ENCODE measurements at places on chromosomes 5 and 9.

- no peak for DNase-seq
Observed at GRCh38 chr5:120314191-120314590, 149.9 kb upstream of the PRR16 start.

GRCh38 chr5:59592101-59592500 lies 301.4 kb downstream of the PDE4D start:
- DNase-seq: no peak

GRCh38 chr9:93107825-93108161 lies 11.8 kb downstream of the CARD19 start:
- DNase-seq: no peak

- DNase-seq: no peak
Observed at GRCh38 chr9:93422977-93423616, 28.4 kb upstream of the FAM120A start.

DNA sequence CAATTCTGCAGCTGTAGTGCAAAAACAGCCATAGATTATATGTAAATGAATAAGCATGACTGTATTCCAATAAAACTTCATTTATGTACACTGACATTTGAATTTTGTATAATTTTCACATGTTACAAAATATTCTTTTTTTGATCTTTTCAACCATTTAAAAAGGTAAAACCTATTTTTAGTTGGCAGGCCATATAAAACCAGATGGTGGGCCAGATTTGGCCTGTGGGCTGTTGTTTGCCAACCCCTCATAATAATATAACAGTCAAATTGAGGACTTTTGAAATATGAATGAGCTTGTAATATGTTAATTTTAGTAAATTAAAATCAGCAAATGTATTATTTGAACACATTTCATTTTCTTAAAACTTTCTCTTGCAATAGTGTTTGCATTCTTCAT lies 913.4 kb downstream of the TLE1 start:
- DNase-seq: no peak

- no peak for DNase-seq
Observed at GRCh38 chr5:9062873-9063272, 483.0 kb downstream of the SEMA5A start.

DNA sequence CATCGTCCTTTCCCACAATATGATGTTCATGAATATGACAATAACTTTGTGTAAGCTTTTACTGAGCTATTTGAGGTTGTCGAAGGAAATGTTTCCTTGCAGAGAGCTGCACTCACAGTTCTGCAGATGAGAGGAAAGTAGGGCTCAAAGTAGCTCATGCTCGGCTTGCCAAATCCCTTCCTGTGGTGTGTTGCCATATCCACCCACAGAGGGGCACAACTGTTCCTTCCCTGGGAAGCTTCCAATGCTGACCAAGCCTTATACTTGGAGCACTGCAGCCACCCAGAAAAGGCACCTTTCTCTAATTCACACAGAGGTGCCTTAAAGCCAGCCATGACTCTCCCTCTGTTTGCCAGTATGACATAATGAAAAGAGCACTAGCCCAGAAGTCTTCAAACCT lies 390.3 kb downstream of the CAAP1 start:
- DNase-seq: no peak

DNA sequence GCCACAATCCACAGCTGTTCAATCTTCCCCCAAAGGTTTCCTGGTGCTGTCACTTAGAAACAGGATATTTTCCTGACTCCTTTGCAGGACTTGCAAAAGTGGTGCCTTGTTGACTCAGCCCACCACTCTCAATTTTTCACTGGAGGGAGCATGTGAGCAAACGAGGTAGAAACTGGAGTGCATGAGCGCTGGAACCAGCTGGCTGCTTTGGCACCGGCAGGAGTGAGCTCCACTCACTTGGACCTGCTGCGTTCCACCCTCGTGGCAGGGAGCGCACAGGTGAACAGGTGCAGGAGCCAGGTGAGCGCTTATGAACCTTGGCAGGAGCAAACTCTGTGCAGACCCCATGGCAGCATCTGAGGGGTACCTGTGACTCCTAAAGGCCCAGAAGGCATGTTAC lies 364.1 kb upstream of the RORB start:
- DNase-seq: no peak

DNA sequence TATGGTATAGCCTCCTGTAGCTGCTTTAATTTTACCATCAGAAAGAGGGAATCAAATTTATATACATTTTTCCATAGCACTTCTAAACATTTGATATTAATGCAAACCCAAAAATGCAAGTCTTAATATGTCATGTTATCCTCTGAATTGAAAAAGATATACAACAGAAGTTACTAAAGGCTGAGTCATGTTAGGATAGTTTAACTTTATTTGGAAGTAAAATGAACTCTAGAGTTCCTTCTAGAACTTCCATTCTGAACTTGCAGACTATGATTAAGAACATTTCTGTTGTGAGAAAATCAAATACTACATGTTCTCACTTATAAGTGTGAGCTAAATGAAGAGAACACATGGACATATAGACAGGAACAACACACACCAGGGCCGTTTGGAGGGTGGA lies 317.3 kb upstream of the PRR16 start:
- no peak for DNase-seq

DNA sequence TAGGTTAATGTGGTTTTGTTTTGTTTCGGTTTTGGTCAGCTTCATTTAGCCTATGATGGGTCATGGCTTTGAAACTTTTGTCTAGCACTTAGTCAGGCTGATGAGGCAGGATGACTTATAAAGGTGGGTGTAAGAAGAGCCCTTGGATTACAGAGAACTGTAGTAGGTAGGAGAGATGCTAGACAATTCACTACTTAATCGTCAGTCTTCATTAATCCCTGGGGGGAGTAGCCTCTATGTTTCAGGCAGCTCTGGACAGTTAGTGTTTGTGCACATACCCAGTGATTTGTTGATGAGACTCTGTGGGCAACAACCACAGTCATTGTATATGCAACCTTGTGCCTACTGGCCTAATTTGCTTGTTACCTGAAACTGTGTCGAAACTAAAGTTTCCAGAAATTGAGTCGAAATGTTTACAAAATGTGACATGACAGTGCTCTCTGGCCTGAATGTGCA lies 113.3 kb downstream of the MTREX start:
- DNase-seq: no peak

- DNase-seq: no peak
Observed at GRCh38 chr9:89236955-89237573, 58.4 kb upstream of the SHC3 start.

DNA sequence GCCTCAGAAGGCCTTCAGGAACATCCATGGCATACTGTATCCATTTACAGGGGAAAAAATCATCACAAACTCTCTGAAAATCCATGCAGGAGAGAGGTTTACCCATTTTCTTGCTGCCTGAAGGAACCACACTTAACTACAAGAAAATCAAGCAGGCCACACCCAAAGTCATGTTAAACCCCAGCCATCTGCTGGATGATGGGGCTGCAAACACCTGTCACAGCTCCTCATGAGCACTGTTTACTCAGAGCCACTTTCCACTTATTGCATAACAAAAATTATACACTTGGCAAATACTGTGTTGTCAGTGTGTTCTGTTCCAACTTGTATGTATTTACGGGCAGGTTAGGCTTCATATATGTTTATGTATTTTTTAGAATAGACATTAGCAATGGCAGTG lies 35.8 kb downstream of the PPIC start:
- DNase-seq: no peak

DNA sequence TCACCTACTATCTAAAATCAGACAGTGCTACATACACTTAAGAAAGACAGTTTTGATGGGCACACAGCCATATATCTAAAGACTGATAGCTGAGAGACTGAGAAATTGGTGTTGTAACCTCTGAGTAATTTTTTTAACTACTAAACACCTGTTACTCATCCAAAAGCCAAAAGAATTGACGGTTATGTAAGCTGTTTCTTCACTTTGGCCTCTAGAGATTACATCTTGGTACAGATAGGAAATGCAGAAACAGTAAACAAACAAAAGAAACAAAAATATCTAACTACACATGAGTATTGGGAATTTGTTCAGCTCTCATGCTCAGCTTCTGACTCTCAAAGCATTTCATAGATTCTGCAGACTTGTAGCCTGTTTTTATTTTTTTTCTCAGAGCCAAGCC lies 152.1 kb upstream of the GAS1 start:
- DNase-seq: no peak

GRCh38 chr9:5651246-5651645 lies 22.3 kb downstream of the RIC1 start:
- no peak for DNase-seq

- no peak for DNase-seq
Observed at GRCh38 chr5:112998296-112998695, 21.7 kb downstream of the DCP2 start.

GRCh38 chr9:127654619-127655018 lies 42.5 kb downstream of the STXBP1 start:
- DNase-seq: no peak

GRCh38 chr5:159601216-159601615 lies 270.9 kb upstream of the IL12B start:
- no peak for DNase-seq

DNA sequence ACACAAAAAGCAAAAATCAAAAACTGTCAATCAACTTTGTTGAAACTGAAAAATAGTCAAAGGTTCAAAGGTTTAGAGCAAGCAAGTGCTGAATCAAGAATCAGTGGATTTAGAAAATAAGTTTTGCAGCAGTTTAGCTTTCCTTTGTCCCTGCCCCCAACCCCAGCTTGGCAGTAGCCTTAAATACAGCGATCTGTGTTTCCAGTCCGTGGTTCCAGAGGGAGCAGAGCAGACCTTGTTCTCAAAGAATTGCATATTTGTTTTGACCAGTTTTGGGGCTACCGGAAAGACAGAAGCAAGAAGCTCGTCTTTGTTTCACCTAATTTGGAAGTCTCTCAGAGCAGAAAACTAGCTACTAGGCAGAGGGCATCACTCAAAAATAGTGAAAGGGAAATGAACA lies 57.2 kb upstream of the PRDM9 start:
- DNase-seq: no peak

DNA sequence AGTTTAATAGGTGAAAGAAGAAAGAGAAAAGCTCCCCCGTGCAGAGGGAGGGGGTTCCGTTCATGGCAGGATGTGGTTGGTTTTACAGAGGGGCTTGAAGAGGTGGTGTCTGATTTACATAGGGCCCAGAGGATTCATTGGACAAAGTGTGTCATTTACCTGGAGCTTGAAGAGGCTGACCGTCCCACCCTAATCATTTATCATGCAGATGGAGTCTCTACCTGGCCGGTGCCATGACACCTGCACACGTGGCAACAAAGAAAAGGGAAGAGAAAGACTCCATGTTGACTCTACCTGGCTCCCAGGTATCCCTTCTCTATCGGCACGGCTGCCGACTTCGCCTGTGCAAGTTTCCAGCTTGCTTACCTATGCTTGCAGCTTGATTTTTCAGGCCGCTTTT lies 35.3 kb upstream of the PRRC2B start:
- DNase-seq: no peak

- no peak for DNase-seq
Observed at GRCh38 chr9:126639318-126640000, 25.7 kb downstream of the LMX1B start.

GRCh38 chr5:65172486-65173129 lies 309.1 kb downstream of the ADAMTS6 start:
- peak; percentile 1 for DNase-seq

- no peak for DNase-seq
Observed at GRCh38 chr9:136645903-136646754, 16.6 kb upstream of the EGFL7 start.

GRCh38 chr5:150703762-150704161 lies 2.9 kb upstream of the RBM22 start:
- no peak for DNase-seq

Data from stimulated activated CD8-positive, alpha-beta memory T cell treated with anti-CD3 and anti-CD28 coated beads, Interleukin-7, amount 100 ng/mL, for 1 hour (primary cell).